ENCODE measurements at places on chromosomes 12 and 14. TPM values are rescaled to one million over a fixed set of nuclear protein-coding genes. Genes with fewer than 3 reads are reported as not detected.

Gene CCDC38
- not detected for total RNA-seq

Gene CLEC1B
- not detected for total RNA-seq

Gene PTCSC3
- not detected for total RNA-seq

Gene BICDL1
- 1.0 TPM for total RNA-seq

Gene DDN
- total RNA-seq: 18.8 TPM

Gene BCAT1
- 33.4 TPM for total RNA-seq
